ENCODE measurements at places on chromosomes 3 and 15.

GRCh38 chr15:48984811-48985352, 21.2 kb upstream of the SHC4 start:
- no peak for DNase-seq

- no peak for DNase-seq
These were observed 295.8 kb upstream of the LRRN1 start for GRCh38 chr3:3503411-3503810.

- peak; percentile 68 for DNase-seq
These were observed 45.9 kb upstream of the TMEM115 start for GRCh38 chr3:50405249-50405648.

- DNase-seq: no peak
These were observed 14.4 kb upstream of the PLSCR1 start for GRCh38 chr3:146558781-146559180.

- no peak for DNase-seq
These were observed 7.9 kb downstream of the MESP2 start for GRCh38 chr15:89783861-89784685.

GRCh38 chr3:133119176-133119575, 81.0 kb downstream of the TMEM108 start:
- no peak for DNase-seq

GRCh38 chr3:61914276-61914675, 352.9 kb downstream of the PTPRG start:
- DNase-seq: no peak

DNA sequence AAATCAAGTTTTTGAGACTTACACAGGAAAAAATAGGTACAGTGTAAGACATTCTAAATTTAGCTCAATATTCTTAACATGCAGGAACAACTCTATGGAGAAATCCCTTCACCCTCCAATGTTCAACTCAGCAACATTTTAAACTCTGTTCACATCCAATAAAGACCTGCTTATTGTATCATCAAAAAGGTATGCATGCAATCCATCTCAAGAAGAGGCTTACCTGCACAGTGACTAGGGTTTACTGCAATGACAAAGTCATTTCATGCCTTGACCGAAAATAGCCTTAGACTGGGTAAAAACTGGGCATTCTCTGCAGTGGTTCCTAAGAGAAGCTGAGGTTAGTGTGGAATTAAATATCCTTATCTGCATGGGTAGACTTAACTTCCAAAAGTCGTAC, 80.5 kb downstream of the MAGI1 start:
- no peak for DNase-seq

DNA sequence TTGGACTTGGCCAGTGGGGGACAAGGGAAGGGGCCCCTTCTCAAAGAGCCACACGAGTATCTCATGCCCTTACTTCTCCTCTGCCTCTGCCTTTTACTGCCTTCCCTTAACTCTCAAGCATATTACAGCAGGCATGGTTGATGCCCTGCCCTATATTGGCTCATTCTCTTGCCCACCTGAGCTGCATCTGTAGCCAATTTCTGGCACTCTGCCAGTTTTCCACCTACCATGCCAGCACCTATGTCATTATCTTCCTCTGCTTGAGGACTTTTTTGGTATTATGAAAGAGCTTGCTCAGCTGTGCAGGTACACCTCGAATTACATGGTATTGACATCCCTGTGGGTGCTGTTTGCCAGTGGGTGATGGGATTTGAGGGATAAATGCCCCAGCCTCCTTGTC, 181.8 kb downstream of the OXSM start:
- DNase-seq: no peak

- no peak for DNase-seq
These were observed 216.4 kb downstream of the TLE3 start for GRCh38 chr15:69881302-69881670.

DNA sequence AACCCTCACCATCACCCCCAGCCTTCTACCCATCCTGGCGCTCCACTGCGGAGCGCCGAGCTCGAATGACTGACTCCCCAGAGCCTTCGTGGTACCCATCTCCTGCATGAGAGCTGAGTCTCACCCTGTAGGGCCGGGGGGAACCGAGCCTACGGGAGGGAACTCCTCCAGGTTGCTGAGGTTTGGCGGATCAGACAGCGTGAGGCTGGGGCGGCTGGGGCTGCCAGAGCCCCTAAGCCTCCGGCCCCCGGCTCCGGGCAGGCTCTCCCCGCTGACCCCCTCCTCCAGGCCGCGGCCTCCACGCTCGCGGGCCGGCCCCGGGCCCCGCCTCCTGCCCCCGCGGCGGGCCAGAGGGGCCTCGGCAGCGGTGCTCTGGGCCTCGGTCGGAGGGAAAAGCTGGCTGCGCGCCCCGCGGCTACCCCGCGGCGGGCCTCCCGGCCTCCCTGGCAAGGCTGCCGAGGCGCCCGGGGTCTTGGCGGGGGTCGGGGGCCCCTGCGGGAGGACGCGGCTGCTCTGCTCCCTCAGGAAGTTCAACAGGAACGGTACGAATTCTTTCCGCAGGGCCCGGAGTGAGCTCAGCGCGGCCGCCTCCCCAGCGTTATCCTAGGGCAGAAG, 643 bp downstream of the CDAN1 start:
- no peak for DNase-seq

GRCh38 chr3:45486136-45486535, 97.8 kb downstream of the LARS2 start:
- DNase-seq: no peak

- no peak for DNase-seq
These were observed 25.2 kb upstream of the CLSTN2 start for GRCh38 chr3:139909811-139910210.

GRCh38 chr15:96108405-96108804, 222.1 kb upstream of the NR2F2 start:
- no peak for DNase-seq

DNA sequence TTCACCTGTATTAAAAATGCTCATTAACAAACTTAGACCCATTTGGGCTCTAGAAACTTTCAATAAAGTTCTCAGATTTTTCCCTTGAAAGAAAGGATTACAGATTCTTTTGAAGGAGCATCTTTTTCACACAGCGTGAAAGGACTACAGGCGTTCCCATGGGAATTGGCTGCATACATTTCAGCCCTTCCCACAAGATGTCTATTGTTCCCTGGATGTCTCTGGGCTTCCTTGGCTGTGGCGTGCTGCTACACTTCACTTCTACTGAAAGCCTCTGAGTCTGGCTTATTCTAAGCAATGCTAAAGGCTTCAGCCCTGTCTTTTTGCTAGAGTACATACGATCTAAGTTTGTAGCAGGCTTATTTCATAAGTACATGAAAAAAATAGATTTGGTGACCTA, 1.4 kb downstream of the VEPH1 start:
- peak; percentile 91 for DNase-seq

- DNase-seq: no peak
These were observed 1.5 kb downstream of the NSUN3 start for GRCh38 chr3:94064243-94064860.

GRCh38 chr15:42104095-42104891, 9.9 kb upstream of the PLA2G4D start:
- DNase-seq: no peak

DNA sequence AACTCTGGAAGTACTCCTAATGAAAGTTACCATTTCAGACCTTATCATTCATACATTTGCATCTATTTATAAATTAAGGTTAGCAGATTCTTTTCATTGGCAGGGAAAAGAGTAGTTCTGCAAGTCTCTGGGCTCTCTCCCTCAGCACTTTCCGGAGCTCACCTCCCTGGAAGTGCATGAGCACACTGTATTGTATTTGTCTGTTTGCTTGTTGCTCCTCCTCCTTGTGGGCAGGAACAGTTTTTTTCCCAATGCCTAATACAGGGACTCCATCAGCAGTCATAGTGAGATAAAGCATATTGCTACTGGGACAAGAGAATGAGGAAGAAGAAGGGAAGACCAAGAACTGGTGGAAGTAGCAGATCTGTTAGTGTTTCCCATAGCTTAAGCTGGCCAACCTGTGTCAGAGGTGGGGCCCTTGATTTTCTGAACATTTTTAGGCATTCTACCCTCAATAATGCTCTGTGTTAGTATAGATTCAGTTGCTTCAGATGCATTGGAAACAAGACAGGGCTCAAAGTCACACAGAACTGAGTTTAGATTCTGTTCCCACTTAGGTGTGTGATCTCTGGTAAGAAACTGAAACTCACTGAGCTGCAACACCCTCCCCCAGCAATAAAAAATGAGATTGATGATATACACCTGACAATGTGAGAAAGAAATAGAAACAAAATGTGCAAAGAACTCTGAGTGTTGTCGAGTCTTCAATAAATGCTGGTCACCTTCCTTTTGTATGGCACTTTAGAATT, 407.8 kb downstream of the TUSC7 start:
- no peak for DNase-seq

DNA sequence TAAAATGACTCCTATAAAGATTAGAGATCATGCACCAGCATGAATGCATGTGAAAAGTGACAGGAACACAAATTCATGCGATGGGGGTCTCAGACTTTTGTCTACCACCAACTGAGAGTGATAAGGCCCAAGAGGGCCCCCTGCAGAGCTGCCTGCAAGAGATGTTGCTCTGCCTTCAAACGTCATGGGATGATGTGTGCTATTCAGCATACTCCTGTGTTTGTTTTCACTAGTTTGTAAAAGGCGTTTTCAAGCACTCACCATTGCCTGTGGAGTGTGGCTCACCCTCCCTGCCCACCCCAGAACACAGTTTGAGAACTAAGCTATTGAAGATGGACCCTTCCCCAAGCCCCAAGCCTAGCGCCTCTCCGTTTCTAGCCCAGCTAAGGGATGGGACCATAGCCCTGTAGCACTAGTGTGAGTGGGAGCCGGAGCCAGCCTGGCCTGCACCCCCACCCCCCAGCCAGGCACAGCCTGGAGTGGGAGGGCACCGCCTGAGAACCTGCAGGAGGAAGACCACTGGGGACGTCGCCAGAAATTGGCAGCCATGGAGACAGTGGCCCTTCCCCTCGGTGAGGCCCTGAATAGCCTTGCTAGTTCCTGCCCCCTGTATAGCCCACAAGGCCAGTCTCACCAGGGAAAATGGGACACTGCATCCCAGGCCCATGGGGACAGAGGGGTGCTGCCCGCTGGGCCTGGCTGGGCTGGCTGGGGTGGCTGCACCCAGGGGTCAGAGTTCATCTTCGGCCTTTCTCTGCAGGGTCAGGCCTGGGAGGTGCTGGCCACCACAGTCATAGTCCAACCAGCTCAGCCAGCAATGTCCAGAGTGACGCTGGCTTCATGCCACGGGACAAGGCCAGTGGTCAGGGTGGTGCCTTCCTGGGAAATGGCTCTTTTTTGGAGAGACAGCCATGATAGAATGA, 22.6 kb upstream of the KLF13 start:
- DNase-seq: no peak

DNA sequence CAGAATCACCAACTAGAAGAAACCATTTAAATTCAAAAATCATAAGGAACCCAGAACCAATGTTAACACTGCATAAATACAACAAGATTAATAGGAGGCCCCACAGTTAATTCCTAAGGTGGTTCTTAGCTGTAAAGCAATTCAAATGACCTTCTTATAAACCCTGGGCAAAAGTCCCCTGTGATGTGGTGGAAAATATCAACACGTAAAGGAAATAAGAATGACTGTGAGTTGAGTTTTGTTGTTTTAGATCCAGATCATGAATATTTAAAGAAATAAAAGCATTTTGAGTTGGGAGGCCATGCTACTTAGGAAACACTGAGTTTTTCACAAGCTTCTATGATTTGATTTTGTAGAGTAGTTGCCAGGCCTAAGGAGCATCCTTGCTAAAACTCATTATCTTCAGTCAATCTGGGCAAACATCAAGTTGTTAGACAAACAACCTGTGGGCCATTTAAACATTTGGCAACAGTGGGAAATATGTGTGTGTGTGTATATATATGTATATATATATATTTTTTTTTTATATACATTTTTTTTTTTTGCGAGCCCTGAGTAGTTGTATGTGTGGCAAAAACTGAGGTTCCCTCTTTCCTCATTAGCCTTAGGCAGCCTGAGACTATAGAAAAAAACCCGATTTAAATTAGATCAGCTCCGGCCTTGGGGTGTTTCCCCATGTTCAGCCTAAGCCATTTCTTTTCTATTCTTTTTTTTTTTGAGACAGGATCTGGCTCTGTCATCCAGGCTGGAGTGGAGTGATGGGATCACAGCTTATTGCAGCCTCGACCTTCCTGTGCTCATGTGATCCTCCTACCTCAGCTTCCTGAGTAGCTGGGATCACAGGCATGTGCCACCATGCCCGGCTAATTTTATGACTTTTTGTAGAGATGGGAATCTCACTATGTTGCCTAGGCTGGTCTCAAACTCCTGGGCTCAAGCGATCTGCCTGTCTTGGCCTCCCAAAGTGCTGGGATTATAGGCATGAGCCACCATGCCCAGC, 8.0 kb upstream of the PXK start:
- DNase-seq: no peak

- peak; percentile 78 for DNase-seq
These were observed 43.9 kb upstream of the PLXND1 start for GRCh38 chr3:129650256-129650872.

DNA sequence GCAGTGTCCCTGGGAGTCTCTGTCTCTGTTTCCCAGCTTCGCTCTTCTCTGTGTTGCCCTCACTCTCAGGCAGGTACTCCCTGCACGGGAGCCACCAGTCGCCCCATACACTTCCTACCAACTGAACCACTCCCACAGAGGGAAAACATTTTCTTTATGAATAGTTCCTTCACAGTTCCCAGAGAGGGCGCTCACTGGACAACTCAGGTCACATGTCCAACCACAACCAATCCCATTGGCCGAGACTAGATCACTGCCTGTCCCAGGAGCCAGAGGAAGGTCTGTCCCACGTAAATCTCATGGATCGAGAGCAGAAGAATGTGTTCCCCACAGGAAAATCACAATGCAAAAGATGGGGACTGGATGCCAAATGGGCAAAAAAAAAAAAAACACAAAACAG, 26.1 kb downstream of the GRK7 start:
- no peak for DNase-seq

Measured in HAP-1 (cell line).